Mesothelial cell of epicardium (in vitro differentiated cells): ENCODE measurements at places on chromosomes 3 and 15. TPM values are rescaled to one million over a fixed set of nuclear protein-coding genes. Genes with fewer than 3 reads are reported as not detected.

The SCAANT1 gene
- not detected in 3 replicates for total RNA-seq

DNA sequence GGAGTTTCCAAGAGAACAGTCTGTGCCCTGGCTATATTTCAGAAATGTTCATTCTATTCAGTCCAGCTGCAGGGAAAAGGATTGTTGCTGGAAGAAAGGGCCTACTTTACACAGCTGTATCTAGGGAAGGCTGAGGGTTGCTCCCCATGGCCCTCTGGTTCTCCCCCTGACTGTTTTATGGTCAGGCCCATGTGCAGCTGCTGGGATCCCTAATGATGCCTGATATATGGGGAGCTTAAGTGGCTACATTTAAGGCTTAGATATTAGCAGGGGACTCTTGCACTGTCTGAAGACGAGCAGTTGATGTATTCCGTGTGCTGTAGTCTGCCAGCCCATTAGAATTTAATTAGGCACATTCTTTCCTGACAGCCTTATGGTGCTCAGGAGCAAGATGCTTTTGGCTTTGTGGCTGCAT lies 72.0 kb downstream of the FAM43A start:
- no peak for DNase-seq

The PTX3 gene
- 35.6 to 44.1 TPM (median 39.9 TPM) in 3 replicates for total RNA-seq

- no peak for DNase-seq
Observed at GRCh38 chr15:50280271-50280670, 14.7 kb upstream of the HDC start.

GRCh38 chr3:12822725-12823373 lies 18.5 kb downstream of the RPL32 start:
- no peak for DNase-seq

- DNase-seq = no peak
Observed at GRCh38 chr15:66039117-66039871, 170.0 kb downstream of the RAB11A start.
